ENCODE measurements at places on chromosomes 11 and 22.

GRCh38 chr11:111764621-111765020 lies 1.6 kb downstream of the PPP2R1B start:
- H3K4me1 ChIP-seq, result peaks cover 7% of the 10 kb centered on the region
- no peaks in the 10 kb centered on the region for H3K27me3 ChIP-seq
- DNase-seq, result no peak
- peak overlapping the region; percentile 96 for H3K4me3 ChIP-seq

- H3K4me1 ChIP-seq, result peaks cover 3% of the 10 kb centered on the region
- H3K27ac ChIP-seq, result no peak overlapping the region
- no peaks in the 10 kb centered on the region for H3K27me3 ChIP-seq
- DNase-seq, result peak; percentile 36
- no peaks in the 10 kb centered on the region for H3K36me3 ChIP-seq
- H3K4me3 ChIP-seq, result no peak overlapping the region
Measured at GRCh38 chr11:29328961-29329441, 687.8 kb downstream of the KCNA4 start.

DNA sequence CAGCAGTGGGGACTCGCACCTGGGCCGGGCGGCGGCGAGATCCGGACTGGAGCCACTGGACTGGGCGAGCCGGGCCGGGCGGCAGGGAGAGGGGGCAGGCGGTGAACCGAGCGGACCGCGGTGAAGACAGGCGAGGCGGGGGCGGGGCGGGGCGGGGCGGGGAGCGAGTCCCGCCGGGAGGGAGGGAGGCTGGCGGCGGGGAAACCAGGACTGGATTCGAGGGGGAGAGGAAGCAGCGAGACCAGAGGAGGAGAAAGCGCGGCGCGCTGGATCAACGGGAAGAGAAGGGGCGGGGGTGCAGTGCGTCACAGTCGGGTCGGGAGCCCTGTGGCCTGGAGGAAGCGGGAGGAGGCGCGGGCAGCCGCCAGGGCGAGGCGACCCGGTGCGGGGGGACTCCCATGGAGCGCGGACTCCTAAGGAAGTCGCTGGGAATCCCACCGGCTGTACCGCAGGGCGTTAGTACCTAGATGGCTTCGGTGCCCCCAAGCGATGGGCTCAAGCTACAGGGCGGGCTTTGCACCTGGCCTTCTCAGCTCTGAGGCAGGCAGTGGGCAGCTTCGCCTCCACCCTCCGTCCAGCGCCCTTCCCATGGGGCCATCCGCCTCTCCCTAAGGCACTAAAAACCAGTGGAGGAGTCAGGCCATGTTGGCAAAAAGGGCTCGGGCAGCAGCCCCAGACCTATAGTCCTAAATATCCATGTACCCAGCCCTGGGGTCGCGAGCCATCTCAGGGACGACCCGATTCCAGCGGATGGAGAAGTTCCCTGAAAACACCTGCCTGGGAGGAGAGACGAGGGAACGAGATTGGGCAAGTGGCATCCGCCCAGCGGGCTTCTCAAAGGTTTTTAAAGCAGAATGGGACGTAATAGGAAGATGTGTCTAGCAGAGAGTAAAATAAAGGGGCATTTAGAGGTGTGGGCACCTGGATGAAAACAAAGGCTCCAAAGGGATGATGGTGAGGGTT lies at the start of gene TMEM121B:
Gene TMEM121B, minus strand, starts transcription at position 128 of the 963 bp plus-strand sequence. CDS start 233 bp downstream, outside the sequence.
- peak within 1 kb of the TSS; percentile 46 for H3K4me3 ChIP-seq
- H3K27me3 ChIP-seq, result peaks cover 12% of the 10 kb centered on the region
- no peak within 1 kb of the TSS for H3K27ac ChIP-seq
- DNase-seq, result no peak

- no peak overlapping the region for H3K4me3 ChIP-seq
- no peak for DNase-seq
- H3K27ac ChIP-seq, result no peak overlapping the region
- H3K4me1 ChIP-seq, result no peaks in the 10 kb centered on the region
- H3K36me3 ChIP-seq, result no peaks in the 10 kb centered on the region
- H3K27me3 ChIP-seq, result no peaks in the 10 kb centered on the region
Measured at GRCh38 chr11:107538239-107538638, 27.3 kb downstream of the ALKBH8 start.

DNA sequence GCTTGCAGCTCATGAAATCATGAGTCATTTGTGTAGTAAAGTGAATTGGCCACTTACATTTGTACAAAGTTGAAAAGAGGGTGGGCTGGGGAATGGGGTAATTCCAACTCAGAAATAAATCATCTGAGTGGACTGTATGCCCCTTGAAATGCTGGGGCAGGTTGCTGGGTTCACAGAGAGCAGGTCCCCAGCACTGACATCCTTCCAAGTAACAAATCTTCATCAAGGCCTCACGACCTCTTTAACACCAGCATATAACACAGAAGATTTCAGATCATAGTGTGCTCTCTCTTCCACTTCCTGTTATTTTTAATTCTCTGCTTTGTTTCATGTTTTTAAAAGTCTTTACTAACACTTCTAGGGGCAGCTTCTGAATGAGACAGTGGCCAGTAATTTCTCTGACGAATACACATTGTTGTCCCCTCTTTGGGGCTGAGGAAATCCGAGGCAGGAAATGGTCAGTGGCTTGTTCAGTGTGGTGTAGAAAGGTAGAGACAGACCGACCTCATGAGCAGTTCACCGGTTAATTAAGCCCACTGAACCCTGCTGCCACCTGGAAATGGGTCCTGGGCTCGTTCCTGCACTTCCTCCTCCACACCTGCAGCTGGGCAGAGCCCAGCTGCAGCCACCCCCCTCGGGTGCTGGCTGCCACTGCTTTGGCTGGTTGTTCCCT lies 127.7 kb downstream of the MAML2 start:
- H3K27ac ChIP-seq, result peak overlapping the region; percentile 90
- H3K27me3 ChIP-seq, result no peaks in the 10 kb centered on the region
- DNase-seq, result peak; percentile 86
